ENCODE measurements at places on chromosomes 5 and 9.

- DNase-seq = no peak
Observed at GRCh38 chr9:89872913-89873707, 268.3 kb downstream of the GADD45G start.

DNA sequence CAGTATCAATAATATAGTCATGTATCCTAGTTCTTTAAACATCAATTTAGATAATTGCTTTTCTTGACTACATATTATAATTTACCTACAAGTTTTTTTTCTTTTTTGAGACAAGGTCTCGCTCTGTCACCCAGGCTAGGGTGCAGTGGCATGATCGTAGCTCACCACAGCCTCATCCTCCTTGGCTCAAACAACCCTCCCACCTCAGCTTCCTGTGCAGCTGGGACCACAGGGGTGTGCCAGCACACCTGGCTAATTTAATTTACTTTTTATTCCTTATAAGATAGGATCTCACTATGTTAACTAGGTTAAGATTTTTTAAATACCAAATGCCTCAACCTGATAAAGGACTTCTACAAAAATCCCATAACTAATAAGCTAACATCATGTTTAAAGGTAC lies 21.1 kb downstream of the UIMC1 start:
- no peak for DNase-seq

GRCh38 chr9:135547756-135548736 lies 2.1 kb downstream of the OBP2A start:
- DNase-seq = no peak

DNA sequence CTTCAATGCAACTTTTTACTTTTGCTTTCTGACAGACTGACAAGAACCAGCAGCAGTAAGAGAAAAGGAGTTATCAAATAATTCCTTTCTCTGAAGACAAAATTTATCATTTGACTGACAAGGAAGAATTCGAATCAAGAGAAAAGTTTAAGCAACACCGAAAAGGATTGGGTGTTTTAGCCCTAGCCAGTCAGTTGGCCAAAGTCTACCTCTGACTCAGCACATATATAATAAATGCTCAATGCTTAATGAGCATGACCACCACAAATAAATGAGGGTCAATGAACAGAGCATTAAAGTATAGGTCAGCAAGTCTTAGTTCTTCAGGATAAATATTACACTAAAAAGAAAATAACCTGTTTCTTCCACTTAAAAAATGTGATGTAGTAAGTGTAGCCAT lies 1603.5 kb upstream of the C9orf72 start:
- no peak for DNase-seq

GRCh38 chr5:34001241-34001841 lies 6.5 kb downstream of the AMACR start:
- DNase-seq = no peak
